Mesendoderm (in vitro differentiated cells): ENCODE measurements at places on chromosomes 2 and 18.

- no peak overlapping the region for H3K4me3 ChIP-seq
- H3K27me3 ChIP-seq, result no peaks in the 10 kb centered on the region
- DNase-seq, result peak; percentile 59
- H3K27ac ChIP-seq, result no peak overlapping the region
- no peaks in the 10 kb centered on the region for H3K4me1 ChIP-seq
These were observed 57.1 kb downstream of the PDK1 start for GRCh38 chr2:172613040-172613439.

DNA sequence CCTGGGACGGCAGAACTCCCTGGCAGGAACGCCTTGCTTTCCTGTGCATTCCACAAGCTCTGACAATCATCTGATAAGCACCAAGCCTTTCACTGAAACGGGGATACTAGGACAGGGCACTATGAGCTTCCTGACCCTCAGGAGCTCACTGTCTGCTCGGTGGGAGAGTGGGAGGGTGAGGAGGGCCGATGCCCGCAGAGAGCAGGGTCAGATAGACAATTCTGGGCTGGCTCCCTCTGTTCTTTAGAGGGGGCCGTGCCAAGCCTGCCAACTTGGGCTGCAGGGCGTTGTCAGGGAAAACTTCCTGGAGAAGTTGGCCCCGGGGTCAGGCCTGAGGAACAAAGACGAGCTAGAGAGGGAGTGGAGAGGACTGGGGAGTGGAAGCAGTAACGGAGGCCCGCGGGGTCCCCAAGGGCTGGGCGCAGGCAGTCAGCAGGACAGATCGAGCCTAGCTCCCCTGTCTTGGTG is 82.0 kb downstream of the CTAGE1 start:
- H3K4me1 ChIP-seq, result no peaks in the 10 kb centered on the region
- no peaks in the 10 kb centered on the region for H3K36me3 ChIP-seq
- no peak overlapping the region for H3K27ac ChIP-seq
- H3K27me3 ChIP-seq, result no peaks in the 10 kb centered on the region
- no peak for DNase-seq

DNA sequence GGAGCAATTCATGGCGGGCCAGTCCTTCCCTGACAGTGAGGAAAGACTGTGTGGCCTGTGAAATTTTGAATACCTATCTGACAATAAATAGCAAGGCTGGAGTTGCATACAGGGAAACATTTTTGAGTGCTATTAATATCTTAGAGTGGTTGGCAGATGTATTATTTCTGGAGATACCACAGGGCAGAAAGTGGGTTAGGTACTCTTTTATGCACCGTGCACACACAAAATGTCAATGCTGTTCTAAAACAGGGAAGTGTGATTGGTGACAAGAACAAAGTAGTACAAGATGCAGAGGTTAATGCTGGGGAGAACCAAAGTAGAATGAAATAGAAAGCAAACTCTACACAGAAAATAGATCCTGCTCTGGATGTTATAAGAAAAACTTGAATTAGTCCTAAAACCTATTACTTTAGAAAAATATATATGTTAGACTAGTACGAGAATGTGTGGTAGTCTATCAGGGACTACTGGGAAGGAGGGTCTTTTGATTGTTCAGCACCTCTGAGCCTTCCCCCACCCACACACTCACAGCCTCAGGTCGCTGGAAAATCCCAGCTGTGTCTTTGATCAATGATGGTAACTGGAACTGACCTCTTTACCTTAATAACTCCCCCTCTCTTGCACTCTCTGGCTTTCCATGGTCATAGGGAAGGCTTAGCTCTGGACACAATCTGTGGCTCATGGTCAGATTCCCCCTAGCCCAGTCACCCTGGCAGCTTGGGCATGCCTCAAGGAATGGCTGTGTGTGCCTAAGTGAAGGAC is 58.2 kb downstream of the SERPINB8 start:
- H3K27ac ChIP-seq, result no peak overlapping the region
- no peak overlapping the region for H3K4me3 ChIP-seq
- no peaks in the 10 kb centered on the region for H3K27me3 ChIP-seq
- no peaks in the 10 kb centered on the region for H3K36me3 ChIP-seq

- H3K4me1 ChIP-seq, result peaks cover 5% of the 10 kb centered on the region
- no peak overlapping the region for H3K4me3 ChIP-seq
- H3K27me3 ChIP-seq, result no peaks in the 10 kb centered on the region
- H3K27ac ChIP-seq, result no peak overlapping the region
- DNase-seq, result no peak
These were observed 52.9 kb upstream of the CTIF start for GRCh38 chr18:48485828-48486405.

DNA sequence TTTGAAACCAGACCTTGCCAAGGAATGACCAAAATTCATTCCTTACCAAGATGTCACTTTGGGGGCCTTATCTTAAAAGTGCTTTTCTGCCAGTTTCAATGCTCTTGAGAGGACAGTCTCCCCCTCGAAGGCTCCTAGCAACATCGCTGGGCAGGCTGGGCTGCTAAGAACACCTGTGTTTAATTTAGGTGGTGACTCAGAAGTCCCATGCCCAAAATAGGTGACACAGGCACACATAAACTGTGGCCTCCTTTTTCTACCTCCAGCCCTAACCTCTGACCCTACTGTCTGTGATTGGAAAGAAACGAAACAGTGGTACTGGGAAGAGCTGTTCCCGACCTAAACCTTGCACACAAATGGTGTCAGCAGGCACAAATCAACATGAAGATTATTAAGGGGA is 28.7 kb upstream of the ROCK2 start:
- H3K36me3 ChIP-seq, result no peaks in the 10 kb centered on the region
- no peak overlapping the region for H3K4me3 ChIP-seq
- H3K27ac ChIP-seq, result no peak overlapping the region

DNA sequence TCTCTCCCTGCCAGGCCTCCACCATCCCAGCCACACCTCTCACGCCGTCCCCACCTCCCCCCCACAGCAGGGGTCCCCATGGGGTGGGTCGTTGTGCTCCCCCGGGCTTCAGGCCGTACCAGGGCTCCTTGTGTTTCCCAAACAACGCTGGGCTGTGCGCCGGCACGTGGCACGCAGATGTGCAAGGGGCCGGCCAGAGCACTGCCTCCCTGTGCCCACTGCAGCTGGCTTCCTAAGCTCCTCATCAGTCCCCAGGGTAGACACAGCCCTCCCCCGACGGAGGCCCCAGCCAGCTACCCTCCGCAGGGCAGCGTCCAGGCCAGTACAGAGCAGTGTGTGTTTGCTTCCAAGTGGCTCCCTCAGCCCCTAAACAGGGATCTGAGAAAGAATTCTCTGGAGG is 34.0 kb downstream of the BIN1 start:
- no peaks in the 10 kb centered on the region for H3K4me1 ChIP-seq
- H3K36me3 ChIP-seq, result no peaks in the 10 kb centered on the region
- H3K4me3 ChIP-seq, result no peak overlapping the region

DNA sequence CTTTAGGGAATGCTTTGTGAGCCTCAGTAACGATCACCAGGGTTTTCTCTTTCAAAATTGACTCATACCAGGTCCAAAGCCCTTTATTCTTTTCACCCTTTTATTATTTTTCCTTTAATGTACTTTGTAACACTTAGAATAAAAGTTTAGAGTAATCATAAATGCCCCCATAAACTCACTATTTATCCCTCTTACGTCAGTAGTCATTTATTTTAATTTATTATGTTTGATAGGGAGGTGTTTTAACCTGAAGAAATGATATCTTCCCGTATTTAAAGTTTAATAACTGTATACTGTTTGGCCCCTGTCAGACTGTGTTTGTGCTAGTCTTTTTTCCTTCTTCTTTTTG is 1.1 kb downstream of the TWSG1 start:
- no peaks in the 10 kb centered on the region for H3K4me1 ChIP-seq
- no peak for DNase-seq

DNA sequence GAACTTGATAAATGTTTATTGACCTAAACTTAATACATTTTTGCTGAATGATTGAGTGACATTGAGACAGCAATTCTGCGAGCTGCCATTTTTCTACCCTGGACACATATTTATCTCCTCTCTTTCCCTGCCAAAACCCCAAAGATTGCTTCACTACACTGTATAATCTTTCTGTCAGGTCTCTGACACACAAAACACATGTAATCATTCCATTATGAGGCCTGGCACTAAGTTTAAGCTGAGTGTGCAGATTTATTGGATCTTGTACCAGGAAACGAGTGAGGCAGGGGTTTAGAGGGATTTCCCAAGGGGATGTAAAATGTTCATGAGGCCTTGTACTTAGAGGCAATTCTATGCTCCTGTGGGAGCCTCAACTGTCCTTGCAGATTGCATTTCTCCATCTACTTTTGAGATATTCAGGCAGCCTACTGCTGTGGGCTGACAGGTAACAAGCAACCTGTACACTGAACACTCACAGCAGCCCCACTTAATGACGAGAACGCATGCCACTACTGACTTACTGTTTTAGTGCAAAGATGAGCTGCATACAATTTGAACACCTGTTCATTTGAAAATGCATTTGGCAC is 13.7 kb upstream of the OSR1 start:
- H3K36me3 ChIP-seq, result no peaks in the 10 kb centered on the region
- no peak for DNase-seq
- H3K4me1 ChIP-seq, result no peaks in the 10 kb centered on the region
- H3K27me3 ChIP-seq, result no peaks in the 10 kb centered on the region
- no peak overlapping the region for H3K4me3 ChIP-seq

- no peak overlapping the region for H3K4me3 ChIP-seq
- H3K27me3 ChIP-seq, result no peaks in the 10 kb centered on the region
- peak; percentile 51 for DNase-seq
- no peaks in the 10 kb centered on the region for H3K36me3 ChIP-seq
These were observed 29.1 kb upstream of the CSRNP3 start for GRCh38 chr2:165440367-165440766.
